GM23338 (cell line): ENCODE measurements at places on chromosomes 5 and 9.

DNA sequence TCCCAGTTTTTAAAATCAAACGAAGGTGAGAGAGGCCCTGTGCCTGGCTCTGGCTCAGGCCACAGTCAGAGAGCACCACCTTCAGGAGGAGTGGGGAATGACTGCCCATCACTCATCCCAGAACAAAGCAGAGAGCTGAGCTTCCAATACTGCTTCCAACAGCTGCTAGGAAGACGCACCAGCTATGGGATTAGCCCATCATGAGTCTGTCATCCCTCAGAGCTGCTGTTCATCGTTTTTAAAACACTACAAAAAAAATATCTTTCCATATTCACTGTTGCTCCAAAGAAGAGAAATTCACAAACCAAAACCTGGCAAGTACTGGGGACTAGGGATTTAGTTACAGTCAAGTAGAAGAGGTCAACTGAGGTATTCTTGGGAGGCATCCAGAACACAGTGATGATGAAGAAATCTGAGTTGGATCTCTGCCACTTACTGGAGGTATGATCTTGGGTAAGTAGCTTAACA lies 102.4 kb downstream of the CDK5RAP2 start:
- DNase-seq: peak; percentile 80

DNA sequence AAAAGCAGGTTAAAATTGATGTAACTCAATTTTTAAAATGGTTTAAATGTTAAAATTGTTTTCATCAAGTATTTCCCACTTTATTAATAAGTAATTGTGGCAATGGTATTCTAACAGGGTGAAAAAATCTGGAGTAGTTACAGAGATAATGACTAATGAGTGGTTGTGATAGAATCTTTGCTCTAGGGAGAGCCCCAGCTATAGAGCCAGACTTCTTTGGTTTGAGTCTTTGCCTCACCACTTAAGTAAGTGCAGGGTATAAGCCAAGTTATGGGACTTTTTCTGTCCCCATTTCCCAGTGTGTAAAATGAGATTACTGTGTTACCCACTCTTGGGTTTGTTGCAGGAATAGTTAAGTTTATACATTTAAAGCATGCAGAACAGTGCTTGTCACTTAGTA lies 158.1 kb downstream of the FER start:
- DNase-seq: no peak

DNA sequence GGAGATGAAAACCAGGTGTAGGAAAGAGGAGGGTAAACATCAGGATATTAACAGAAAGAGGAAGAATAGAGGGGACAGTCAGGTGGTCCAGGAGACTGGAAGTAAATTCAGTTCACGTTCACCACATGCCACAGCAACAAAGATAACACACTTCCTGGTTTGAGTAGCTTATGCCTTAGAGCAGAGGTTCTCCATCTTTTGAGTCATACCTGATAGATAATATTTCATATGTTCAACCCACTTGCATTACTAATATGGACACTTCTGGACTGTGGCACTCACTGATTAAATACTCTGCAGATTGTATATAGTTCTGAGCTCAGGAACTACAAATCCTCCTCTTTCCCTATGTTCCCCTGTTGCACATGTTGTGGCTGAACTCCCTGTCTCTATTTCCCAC lies 179.9 kb upstream of the NR3C1 start:
- DNase-seq: no peak

DNA sequence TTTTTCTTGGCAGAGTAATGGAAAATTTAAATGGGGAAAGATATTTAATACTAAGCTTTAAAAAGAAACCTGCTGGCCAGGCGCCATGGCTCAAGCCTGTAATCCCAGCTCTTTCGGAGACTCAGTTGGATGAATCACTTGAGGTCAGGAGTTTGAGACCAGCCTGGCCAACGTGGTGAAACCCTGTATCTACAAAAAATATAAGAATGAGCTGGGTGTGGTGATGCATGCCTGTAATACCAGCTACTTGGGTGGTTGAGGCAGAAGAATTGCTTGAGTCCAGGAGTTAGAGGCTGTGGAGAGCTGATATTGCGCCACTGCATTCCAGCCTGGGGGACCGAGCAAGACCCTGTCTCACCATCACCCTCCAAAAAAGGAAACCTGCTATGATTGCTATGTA lies 32.8 kb downstream of the TUT7 start:
- DNase-seq: no peak

GRCh38 chr5:109350537-109351270 lies 59.1 kb downstream of the PJA2 start:
- no peak for DNase-seq

- peak; percentile 78 for DNase-seq
Measured at GRCh38 chr9:78543353-78543752, 246.4 kb downstream of the PSAT1 start.

GRCh38 chr9:25603106-25603505 lies 75.1 kb downstream of the TUSC1 start:
- no peak for DNase-seq

GRCh38 chr5:168976311-168976970 lies 324.5 kb downstream of the SLIT3 start:
- no peak for DNase-seq

- DNase-seq: no peak
Measured at GRCh38 chr5:111869681-111870080, 112.7 kb upstream of the NREP start.

DNA sequence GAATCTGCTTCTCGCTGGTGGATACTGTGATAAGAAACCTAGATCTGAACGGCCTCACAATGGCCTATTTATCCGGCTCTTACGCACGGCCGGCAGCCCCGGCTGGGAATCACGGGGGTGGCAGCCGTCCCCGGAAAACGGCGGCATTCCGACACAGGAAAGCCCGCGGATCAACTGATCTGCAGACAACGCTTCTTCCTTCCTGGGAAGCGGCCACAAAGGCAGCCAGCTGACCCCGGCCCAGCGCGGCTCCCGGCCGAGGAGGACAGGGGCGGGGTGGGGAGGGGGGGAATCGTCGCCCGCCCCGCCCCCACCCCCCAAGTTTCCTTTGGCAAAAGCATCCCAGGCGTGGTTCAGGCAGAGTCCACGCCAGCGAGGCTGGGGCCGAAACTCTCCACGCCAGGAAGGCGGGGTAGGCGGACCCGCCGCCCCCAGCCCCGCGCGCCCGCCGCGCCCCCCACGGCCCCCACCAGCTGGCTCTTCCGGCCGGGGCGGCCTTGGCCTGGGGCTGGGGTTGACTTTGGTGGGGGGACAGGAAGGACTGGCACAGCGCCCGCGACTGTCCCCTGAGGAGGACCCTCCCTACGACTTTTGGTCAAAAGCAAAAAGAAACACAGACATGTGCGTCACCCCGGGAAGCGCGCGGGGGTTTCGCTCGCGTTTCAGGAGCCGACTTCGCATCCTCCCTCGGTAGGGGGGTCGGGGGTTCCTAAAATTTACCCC lies 247.7 kb upstream of the ANKRD55 start:
- peak; percentile 74 for DNase-seq

DNA sequence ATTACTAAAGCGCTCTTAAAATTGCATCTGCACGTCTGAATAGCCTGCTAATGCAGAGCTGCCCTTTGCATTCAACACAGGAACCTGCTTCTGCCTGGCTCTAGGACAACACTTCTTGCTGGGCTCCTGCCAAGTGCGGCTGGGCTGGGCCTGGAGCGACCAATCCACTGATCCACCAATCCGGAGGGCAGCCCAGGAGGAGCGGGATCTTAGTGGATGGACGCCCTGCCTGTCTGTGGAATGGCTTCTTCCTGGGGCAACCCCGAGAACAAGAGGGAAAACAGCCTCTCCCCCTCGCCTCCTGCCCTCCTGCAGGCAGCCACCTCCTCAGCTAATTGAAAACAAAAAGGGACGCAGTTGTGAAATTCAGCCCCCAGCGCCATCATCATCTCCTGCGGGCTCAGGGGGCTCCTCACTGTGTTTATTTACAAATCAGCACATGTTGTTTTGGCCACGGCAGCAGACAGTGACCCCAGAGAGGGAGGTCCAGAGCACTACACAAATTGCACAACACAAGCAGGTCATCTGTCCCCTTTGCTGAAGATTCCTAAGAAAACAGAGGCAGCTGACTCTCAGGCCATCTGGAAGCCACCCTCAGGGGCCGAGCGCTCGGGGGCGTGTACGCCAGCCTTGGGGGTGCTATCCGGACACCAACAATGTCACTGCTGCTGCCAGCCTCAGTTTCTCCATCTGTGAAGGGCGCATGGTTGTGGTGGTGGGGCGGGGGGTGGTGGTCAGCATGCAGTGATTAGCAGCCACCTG lies 57.3 kb downstream of the GADD45G start:
- peak; percentile 94 for DNase-seq

- no peak for DNase-seq
Measured at GRCh38 chr9:32483343-32483742, 42.7 kb downstream of the RIGI start.

- peak; percentile 83 for DNase-seq
Measured at GRCh38 chr5:179345433-179346321, at the start of gene ADAMTS2. Gene ADAMTS2 (minus strand): TSS chr5:179345461. CDS start chr5:179345328, 133 bp downstream.

DNA sequence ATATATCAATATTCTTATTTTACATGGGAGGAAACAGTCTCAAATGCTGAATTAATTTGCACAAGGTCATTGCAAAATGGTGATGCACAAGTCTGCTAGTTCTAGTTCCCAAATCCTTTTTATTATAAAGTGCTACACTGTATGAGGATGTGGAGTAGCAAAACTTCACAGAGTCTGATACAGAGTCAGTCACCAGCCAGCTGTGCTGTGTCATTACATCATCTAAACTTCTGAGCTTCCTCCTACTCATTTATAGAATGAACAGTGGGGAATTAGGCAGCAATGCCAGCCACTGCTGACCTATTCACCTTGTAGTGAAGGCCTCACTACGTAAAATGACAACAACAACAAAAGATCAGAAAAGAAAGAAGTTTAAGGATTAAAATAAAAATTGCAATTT lies 357.8 kb downstream of the TMEM167A start:
- no peak for DNase-seq

- peak; percentile 65 for DNase-seq
Measured at GRCh38 chr5:81749561-81750307, 1.2 kb downstream of the SSBP2 start.

DNA sequence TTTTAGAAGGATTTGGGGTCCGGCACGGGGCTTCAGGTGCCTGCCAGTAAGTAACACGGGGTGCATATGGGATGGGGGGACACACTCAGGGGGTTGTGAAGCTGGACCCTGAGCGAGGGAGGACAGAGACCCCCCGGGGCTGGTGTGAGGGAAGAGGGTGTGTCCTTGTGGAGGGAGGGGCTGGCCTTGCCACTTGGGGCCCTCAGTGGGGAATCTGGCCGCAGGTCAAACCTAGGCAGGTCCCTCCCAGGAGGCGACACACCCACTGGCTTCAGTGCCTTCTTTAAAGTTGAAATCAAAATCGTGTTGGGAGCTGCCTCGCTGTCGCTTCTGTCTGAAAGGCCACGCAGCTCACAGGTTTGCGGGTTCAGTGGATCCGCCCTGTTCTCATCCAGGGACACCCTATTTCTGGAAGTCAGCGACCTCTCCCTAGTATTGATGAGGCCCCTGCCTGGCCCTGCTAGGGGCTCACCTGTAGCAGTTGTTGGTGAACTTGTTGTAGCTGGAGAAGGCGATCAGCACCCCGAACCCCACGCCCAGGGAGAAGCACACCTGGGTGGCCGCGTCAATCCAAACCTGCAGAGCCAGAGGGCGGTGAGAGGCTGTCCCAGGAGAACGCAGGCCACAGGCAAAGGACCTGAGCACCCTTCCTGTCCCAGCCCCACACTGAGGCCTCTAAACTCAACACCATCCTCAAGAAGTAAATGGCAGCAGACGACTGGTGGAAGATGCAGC lies 29.4 kb downstream of the SLC6A3 start:
- no peak for DNase-seq

- no peak for DNase-seq
Measured at GRCh38 chr5:68459093-68459809, 243.7 kb downstream of the PIK3R1 start.

DNA sequence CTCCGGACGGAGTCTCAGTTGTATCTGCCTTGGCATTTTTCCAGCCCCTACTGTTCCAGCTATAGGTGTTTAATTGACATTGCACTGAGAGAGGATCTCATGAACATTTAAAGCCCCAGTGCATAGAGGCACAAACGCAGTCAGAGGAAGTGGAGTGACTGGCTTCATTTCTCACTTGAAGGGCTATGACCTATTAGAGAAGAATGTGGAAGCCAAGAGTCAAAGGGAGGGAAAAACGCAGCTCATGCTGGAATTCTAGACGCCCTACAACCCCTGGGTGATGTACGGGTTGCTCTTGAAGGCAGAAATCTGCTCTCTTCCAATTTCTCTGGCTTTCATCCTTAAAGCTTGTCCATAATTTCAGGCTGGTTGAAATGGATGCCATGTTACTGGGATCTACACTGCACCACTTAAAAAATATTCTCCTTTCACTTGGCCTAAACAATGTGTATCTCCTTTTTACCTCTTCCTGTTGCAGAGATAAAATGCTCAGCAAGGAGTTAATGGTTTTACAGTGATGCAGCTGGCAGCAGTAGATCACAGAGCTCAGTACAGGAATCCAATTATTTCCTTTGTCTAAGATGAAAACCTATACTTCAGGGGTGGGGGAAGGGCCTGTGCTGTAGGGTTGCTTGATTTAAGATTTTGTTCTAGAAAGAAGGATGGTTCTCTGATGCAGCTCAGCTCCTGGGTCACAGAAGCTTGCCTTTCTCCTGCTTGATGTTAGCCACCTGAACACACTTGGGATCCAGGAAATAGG lies 61.8 kb upstream of the MAMDC2 start:
- DNase-seq: no peak

DNA sequence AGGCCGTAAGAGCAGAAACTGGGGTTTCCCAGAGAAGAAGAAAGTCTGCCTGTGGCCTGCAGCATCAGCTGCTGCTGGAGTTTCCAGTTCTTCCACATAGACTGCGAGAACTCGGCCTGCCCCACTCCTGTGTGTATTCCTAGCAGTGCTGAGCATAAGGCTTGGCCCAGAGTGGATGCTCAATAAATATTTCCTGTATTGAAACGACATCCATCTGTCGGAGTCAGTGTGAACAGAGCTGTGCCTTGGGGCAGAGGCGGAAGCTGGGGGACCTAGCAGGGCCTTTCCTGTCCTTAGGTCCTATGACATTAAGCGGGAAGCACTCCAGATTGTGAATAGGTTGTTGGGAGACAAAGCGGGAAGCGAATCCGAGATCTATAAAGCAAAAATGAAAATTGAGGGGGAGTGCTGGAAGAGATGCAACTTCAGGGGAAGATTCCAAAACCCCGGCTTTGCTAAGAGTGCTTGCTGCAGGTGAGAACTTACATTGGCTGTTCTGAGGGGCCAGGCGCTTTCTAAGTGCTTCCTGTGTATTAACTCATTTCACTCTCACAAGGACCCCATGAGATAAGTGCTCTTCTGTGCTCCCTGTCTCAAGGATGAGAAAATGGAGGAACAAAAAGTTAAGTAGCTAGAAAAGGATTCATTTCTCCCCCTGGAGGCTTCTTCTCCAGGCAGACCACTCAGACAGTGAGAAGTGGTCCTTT lies 76.1 kb upstream of the CXCL14 start:
- no peak for DNase-seq

- DNase-seq: no peak
Measured at GRCh38 chr5:165673499-165673898, 2168.1 kb downstream of the MAT2B start.

GRCh38 chr5:53257806-53258373 lies 148.3 kb upstream of the MOCS2 start:
- DNase-seq: no peak

GRCh38 chr5:88890070-88890781 lies 7.2 kb upstream of the MEF2C start:
- DNase-seq: no peak
